ENCODE measurements at places on chromosomes 7 and 10.

GRCh38 chr10:117137031-117137910 is 799 bp downstream of the VAX1 start:
- DNase-seq = no peak

DNA sequence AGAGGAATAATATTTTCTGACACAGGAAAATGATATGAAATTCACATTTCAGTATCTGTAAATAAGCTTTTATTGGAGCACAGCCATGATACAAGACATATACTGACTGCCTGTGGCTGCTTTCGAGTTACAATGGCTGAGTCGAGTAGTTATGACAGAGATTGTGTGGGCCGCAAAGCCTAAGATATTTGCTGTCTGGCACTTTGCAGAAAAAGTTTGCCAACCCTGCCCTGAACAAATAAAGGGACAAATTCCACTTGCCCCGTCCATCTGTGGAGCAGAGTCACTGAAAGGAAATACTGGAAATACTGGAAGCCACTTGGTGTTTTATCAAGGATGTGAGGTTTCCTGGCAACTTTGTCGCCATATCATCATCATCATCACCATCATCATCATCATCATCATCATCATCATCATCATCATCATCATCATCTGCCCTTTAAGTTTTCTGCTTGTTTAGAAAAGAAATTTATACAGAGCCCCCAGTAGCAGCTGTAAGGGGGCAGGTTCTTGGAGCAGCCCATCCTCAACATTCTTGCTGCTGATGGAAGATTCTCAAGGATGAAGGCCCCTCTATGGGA is 85.8 kb downstream of the TCF7L2 start:
- no peak for DNase-seq

GRCh38 chr7:24337180-24337579 is 53.2 kb downstream of the NPY start:
- DNase-seq = no peak

DNA sequence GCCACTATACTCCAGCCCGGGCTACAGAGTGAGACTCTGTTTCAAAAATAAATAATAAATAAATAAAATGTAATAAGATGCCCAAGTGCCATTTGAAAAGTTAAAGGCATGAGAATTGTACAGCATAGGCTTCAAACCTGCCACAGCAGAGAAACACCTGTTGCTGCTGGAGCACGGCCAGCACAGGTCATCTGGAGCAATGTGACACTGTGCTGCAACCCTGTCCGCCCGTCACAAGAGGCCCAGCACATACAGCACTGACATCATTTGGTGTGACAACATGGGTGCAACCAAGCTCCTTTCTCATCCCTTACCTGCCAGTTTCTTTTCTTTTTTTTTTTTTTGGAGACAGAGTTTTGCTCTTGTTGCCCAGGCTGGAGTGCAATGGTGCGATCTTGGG is 1.3 kb downstream of the RFC2 start:
- no peak for DNase-seq

- DNase-seq = no peak
Measured at GRCh38 chr7:135721198-135721820, 6.7 kb downstream of the SLC13A4 start.

GRCh38 chr10:63702092-63702491 is 180.9 kb downstream of the REEP3 start:
- DNase-seq = no peak

- no peak for DNase-seq
Measured at GRCh38 chr7:127882313-127882920, 148.8 kb downstream of the LRRC4 start.

GRCh38 chr10:51000164-51000563 is 74.1 kb upstream of the PRKG1 start:
- peak; percentile 50 for DNase-seq

- no peak for DNase-seq
Measured at GRCh38 chr7:127477295-127478023, 85.0 kb upstream of the ZNF800 start.

- no peak for DNase-seq
Measured at GRCh38 chr10:33783557-33783956, 449.1 kb upstream of the NRP1 start.

GRCh38 chr7:131034166-131034881 is 293.4 kb upstream of the MKLN1 start:
- no peak for DNase-seq

- DNase-seq = no peak
Measured at GRCh38 chr7:31384466-31384865, 43.9 kb upstream of the NEUROD6 start.

- no peak for DNase-seq
Measured at GRCh38 chr7:35553519-35553918, 141.4 kb downstream of the HERPUD2 start.

DNA sequence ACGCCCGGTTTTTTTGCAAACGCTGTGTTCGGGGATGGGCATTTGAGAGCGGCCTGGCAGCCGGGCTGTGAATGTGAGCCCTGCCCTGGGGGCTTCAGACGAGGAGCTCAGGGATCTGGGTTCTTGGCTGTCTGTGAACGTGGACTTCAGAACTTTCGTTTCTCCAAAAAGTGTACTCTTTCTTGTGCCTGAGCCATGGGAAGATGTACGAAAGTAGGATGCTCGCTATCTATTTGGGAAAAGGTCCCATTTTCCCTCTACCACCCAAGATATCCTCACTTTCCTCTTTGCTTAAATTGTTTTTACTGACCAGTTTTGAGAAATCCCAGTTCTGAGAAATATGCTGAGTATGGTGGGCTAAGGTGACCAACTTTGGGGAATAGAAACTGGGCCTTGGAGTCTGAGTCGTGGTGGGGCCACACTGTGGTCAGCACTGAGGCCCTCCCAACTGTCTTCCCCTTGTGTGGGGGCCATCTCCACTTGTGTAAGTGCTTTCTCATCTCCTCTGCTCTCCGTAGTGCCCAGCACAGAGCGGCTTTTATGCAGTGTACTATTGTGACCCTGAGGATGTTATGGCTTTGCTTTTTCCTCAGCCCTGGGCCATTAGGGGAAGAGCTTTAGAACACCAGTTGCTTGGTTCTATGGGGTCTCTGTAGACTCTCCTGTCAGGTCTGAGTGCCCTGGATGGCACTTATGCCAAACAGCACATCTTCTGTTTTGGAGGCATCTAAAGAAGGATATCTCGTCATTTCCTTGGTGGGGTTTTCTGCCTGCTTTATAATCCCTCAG is 918 bp downstream of the DBNL start:
- DNase-seq = no peak

DNA sequence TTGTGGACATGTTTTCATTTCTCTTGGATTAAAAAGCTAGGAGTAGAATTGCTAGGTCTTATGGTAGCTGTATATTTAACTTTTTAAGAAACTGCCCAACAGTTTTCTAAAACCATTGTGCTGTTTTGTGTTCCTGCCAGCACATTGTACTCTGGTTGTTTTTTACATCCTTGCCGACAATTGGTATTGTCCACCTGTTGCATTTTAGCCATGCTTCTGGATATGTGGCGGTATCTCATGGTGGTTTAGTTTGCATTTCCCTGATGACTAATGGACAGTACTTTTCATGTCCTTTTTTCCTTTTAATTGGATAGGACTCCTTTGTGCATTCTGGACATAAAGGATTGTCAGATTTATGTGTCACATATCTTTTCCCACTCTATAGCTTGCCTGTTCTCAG is 45.5 kb downstream of the STK17A start:
- no peak for DNase-seq

DNA sequence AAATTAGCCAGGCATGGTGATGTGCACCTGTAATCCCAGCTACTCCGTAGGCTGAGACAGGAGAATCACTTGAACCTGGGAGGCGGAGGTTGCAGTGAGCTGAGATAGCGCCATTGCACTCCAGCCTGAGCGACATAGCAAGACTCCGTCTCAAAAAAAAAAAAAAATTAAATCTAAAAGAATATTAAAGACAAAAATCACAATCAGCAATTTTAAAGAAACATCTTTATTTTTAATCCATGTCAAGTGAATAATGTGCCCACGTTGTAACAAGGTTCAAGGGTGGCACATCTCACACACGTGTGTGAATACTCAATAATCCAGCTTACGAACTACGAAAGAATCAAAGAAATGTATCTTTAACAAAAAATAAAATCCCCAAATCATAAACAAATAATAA is 23.0 kb downstream of the SLC37A3 start:
- no peak for DNase-seq

DNA sequence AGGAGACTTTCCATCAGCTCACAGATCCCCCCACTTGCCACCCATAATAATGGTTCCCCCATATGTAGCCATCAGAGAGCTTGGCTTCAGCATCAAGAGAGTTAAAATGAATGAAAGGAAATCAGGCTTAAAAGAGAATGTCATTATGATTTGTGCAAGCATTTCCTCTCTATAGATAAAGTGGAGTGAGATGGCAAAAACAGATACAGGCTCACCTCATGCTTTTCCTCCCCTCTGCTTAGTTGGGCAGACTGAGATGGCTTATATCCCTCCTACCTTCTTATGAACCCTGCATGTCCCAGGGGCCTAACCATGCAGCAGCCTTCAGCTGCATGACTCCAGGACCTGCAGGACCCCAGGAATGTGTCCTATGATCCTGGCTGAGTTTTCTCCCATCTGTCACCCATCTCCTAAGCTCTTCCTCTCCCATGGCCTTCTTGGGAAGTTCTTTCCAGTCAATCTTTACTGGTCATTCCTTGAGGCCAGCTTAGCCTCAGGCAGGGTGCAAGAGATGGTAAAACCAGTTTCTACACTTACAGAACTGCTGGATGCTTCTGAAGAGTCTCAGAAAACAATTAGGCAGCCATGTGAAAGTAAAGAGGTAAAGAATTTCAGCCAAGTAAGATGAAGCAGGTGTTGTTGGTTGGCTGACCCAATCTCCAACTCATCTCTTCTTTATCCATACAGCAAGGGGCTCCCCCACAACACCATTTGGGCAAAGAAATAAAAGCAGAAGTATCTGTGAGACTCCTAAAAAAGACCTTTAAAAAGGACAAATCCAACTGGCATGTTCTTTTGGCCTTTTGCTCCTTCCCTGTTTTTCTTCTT is 159.7 kb downstream of the RTKN2 start:
- no peak for DNase-seq

DNA sequence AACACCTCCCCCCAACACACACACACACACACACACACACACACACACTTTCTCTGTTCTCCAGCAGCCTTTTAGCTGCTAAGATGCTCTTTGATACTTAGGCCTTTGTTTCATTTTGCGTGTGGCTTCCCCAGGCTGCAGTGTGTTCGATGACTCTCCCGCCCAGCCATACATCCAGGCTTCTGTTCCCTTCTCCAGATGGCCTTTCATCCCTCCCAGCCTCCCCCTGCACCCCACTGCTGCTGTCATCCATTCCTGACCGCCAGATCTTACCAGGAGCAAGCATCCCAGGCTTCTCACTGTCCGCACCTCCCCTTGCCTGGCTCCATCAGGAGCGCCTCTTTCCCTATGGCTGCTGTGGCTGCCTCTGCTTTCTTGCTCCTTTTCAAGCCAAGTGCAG is 77.8 kb upstream of the PPIF start:
- no peak for DNase-seq

DNA sequence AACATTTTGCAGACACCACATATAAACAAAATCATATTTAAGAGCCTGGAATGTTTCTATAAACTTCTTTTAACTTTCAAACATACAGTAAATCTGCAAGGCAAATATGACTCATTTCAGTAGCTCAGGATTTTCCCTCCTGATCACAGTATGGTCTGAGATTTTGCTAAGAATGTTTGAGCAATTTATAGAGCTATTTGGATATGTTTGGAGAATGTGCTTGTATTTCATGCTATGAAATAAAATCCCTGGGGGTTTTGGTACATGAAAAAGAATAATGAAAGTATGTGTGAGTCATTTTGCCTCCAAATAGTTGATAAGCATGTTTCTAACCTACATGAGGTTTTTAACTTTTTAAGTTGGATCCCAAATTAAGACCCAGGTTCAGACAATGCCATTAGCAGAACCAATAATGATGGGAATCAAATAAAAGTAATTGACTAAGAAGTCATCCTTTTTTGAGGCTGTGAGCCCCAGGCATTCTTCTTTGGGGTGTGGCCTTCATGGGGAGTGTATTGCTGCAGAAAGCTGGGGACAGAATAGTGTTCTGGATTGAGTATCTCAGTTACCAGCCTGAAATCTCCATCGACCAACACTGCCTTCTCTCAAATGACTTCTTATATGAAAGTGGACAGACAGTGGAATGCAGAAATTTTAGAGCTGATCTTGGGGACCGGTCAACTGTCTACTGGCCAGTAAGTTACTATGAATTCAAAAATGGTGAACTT is 66.1 kb upstream of the AGBL3 start:
- DNase-seq = peak; percentile 95

GRCh38 chr7:94397722-94398121 is 3.0 kb downstream of the COL1A2 start:
- DNase-seq = no peak
